Cardiac fibroblast (primary cell): ENCODE measurements at places on chromosomes 5 and 9.
A peak's percentile ranks its signal among the peaks of the same experiment; 100 is the strongest.

DNA sequence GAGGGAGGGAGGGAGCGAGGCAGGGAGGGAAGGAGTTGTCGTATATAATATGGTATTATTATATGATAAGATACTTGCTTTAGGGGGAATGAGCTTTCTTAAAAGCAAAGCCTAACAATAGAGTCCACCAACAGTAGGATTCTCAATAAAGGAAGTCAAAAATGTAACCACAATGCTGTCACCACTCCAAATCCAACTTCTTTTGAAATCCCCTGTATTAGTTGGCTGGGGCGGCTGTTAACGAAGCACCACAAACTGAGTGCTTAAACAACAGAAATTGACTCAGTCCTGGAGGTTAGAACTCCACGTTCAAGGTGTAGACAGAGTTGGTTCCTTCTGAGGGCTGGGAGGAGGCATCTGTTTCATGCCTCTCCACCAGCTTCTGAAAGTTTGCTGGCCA, 23.1 kb downstream of the GAS1 start:
- peak; percentile 13 for DNase-seq

DNA sequence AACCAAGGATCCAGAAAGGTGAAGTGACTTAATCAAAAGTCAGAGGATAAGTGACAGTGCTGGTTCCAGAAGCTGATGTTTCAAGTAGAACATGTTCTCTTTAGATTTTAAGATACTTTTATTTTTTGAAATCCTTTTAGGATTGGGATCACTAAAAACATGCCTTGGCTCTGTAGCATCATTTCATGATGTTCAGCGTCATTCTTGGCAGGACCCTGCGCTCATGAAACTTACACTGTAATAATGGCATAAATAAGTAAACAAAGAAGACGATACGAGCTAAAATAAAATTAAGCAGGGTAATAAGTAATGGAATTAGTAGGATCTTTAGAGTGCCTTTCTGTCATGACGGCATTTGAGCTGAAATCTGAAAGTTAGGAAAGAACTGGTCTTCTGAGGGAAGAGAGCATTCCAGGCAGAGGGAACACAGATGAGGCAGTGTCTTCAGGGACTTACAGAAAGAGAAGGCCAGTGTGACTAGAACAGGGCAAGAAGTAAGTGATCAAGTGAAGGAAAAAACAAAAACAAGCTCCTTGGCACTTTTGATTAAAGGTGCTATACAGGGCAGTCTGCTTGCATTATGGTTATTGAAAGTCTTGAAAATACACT, 19.9 kb downstream of the CTNNA1 start:
- peak; percentile 22 for DNase-seq

- DNase-seq = peak; percentile 8
These were observed 133.1 kb upstream of the POU5F2 start for GRCh38 chr5:93874491-93874890.

DNA sequence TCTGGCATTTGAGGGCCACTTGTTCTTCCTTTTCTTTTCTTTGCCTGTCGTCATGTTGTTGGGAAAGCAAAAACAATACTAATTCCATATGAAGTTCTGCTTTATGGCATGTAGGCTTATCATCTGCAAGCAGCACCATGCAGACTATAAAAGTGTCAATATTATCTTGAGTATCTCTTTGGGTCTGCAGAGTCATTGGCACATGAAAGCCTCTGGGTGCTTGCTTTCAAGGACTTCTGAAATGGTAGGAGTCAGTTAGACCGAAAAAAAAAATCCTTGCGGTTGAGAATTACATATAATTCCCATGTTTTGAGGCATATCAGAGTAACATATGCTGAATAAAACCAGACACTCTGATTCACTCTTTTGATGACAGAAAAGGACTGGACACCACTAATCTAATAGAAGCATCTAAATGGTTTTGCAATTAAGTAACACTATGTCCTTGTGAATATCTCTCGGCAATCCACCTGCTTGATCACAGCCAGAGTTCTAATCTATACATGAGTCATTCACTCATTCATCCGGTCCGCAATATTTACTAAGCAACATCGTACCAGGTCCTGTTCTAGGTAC, 44.4 kb downstream of the GNAQ start:
- DNase-seq = no peak

DNA sequence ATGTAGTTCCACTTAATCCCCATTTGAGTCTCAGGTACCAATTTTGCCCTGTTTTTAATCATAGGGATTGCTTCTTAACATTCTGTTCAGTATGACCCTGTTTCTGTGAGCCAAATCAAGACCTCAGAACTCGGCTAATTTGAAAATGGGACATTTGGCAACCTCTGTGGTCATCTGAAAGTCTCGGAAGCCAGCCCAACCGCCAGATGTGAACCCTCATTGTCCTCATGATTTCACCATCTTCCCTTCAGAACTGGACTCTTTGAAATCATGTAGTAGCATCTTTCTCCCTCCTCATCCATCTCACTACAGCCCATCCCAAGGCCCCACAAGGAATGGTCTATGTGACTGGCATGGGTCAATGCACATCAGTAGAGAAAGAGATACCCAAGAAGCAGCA, 88.9 kb downstream of the S1PR3 start:
- DNase-seq = peak; percentile 77

DNA sequence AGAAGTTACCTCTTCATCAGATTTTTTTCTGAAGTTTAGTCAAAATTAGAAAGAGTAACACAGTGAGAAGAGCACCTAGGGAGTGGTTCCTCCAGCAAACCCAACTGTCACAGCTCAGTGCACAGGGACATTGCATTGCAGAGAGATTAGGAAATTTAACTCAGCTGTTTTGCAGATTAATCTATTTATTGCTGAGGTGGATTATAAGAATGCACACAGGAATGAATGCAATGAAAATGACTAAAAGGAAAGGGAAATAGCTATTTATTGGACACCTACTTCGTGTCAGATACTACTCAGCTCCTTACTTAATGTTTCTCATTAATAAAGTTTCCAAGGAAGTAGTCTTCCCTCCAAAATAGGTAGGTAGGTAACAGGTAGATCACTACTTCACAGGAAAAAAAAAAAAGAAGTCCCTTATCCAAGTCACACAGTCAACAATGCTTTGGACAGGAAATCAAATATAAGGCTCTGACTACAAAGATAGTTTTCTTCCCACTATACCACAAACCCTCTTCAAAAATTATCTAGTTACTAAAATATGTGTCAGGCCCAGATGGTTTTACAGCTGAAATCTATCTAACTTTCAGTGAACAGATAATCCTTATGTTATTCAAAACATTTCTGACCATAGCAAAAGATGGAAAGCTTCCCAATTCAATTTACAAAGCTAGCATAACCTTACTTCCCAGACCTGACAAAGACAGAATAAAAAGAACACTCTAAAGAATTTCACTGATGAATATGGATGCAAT, 442.2 kb upstream of the MPDZ start:
- DNase-seq = peak; percentile 31

DNA sequence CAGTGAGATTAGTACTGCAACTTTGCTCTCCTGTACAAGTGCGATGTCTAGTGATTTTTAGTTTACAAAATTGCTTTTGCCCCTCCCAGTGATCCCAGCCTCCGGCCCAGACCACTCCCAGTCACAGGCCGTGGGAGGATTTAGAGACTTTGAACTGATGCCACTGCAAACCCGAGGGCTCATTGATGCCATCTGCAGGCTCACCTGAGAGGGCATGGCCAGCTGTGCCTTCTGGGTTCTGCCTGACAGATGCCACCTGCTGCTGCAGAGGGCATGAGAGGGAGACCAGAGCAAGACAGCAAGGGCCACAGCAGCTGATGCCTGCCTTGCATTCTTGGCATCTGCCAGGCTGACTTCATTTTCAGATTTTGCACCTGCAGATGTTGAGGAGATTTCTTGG, 593.8 kb downstream of the CDK5RAP2 start:
- DNase-seq = no peak

- peak; percentile 43 for DNase-seq
These were observed 140.6 kb upstream of the LIFR start for GRCh38 chr5:38697013-38697412.

- no peak for DNase-seq
These were observed 174.2 kb upstream of the IER5L start for GRCh38 chr9:129352146-129352865.

- no peak for DNase-seq
These were observed 318.4 kb downstream of the MAN2A1 start for GRCh38 chr5:110008131-110008530.

DNA sequence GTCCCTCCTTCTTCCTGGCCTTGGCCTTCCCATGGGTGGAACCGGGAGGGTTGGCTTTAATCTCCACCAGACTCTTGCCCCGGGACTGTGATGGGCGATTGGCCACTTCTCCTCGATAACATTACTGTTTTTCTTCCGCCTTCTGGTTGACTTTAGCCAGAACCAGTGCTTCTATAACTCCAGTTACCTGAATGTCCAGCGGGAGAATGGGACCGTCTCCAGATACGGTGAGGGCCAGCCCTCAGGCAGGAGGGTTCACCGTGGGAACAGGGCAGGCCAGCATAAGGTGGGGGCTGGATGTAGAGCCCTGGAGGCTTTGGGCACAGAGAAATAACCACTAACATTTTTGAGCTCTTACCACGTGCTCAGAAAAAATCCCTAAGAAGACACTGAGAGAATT, 967 bp downstream of the ORM2 start:
- DNase-seq = no peak

DNA sequence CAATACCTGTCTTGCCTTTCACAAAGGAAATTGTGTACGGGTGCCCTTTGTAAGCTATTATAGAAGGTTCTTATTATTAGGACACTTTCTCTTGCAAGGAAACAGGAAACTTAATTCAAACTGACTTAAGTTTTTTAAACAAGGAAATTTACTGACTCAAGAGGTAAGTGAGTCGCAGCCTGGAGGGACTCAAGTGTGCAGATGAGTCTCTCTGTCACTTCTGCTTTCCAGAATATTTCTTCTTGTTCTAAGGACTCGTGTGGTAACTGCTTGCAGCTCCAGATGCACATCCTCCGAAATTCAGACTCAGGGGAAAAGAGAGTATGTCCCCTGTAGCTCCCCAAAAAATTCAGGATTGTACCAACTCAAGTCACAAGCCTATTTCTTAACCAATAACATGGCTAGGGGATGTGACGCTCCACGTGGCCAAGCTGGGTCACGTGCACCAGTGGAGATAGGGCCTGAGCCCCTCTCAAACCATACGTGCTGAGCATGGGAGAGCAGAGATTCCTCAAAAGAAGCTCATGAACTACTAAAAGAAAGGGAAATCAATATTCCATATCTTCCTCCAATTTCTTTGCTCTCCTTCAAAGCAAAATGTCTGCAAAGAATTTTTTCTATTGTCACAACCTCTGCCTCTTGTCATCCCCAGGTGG, 49.2 kb upstream of the ERCC6L2 start:
- DNase-seq = peak; percentile 7

DNA sequence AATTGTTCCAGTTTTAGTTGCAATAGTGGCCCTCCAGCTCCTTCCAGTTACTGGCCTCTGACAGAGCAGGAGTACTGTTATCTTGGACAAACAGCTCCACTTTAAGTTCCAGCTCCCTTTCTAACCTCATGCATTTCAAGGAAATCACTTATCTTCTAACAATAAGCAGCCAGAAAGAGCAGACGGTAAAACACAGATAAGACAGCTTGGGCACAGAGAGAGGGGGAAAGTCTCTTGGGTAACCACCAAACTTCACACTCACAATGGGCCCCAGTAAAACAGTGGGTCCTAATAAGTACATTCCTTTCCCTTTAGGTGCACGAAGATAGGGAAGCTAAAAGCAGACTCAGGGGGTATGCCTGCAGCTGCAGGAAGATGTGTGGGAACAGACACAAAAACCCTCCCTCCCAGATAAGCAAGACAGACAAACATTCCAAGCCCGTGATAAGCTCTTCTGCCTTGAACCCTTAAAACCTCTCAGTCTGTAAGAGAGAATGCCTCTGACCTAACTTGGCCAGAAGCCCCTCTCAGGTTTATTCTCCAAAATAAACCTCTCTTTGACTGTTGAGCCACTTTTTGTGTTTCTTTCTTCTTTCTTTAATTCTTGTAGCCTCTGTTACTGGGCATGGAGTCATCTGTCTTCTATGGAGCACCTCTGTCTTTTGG, 30.8 kb downstream of the OR1J1 start:
- DNase-seq = peak; percentile 39

GRCh38 chr5:51892680-51893079, 509.4 kb downstream of the ISL1 start:
- no peak for DNase-seq

DNA sequence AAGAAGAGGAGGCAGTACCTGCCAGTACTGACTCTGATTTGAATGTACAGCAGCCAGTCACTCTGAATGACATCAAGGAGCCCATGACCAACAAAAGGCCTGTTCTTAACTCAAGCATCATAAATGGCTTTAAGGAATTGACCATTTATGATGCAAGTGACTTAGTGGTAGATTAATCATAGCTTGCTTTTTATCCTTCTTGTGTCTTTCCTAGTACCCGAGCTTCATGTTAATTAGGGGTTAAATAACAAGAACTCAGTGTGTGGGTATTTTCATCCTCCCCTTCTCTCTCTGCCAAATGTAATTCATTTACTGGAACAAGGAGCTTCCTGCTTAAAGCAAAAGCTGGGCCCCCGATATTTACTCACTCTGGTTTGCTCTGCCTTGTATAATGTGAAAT, 146.5 kb downstream of the UNC13B start:
- DNase-seq = no peak

DNA sequence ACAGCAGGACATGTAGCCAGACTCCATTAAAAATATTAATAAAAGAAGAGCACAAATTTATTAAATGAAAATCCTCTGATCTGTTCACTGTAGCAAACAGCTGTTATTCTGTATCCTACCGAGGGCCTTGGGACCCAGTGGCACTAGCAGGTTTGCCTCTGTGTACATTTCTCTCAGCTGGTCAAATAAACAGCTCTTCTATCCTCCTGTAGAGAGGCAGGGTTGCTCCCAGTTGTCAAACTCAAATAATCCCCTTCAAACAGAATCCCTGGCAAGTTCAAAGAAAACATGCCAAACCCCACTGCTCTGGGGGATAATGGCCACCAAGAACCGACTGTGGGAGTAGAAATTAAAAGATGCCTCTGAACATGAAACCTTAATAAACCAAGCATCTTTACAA, 1262.0 kb upstream of the DMAC1 start:
- DNase-seq = no peak

DNA sequence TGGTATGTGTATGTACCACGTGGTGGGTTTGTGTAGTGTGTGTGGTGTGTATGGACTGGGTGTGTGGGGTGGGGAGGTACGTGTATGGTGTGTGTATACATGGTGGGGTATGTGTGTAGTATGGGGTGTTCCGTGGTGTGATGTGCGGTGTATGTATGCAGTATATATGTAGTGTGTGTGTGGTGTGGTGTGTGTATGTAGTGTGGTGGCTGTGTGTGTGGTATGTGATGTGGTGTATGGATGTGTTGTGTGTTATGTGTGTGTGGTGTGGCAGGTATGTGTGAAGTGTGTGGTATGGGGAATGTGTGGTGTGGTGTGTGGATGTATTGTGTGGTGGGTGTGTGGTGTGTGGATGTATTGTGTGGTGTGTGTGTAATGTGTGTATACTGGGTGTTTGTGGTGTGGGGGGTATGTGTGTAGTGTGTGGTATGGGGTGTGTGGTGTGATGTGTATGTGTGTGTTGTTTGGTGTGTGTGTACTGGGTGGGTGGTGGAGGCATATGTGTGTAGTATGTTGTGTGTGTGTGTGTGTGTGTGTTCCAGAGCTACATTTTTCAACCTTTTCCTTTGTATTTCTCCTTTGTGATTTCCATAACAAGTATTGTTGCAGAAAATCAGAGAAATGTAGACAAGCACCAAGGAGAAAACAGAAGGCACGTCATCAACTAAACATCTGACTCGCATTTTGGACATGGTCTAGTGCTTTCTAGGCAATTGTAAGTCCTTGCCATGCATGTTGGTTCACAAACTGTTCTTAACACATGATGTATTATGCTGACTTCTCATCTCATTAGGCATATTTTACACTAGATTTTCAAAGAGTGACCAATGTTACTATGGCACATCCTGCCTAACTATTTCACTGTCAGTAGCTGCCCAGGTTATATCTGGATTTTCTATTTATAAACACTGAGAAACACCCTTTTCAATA, 13.2 kb downstream of the SEMA4D start:
- DNase-seq = no peak
